Activated B cell treated with CpG ODN at 0.5 μM for 24 hours (primary cell): ENCODE measurements at places on chromosomes 6 and 20.

GRCh38 chr6:1079525-1079924 is 232.4 kb upstream of the FOXQ1 start:
- no peak for DNase-seq

- DNase-seq = no peak
These were observed 28.9 kb downstream of the STMND1 start for GRCh38 chr6:17130786-17131185.

GRCh38 chr20:13581451-13581850 is 57.3 kb downstream of the TASP1 start:
- DNase-seq = no peak

GRCh38 chr20:52031563-52032303 is 159.8 kb downstream of the ZFP64 start:
- no peak for DNase-seq

- no peak for DNase-seq
These were observed 5.8 kb upstream of the ZSCAN23 start for GRCh38 chr6:28449056-28449455.

- DNase-seq = no peak
These were observed 52.0 kb upstream of the KLHL31 start for GRCh38 chr6:53717566-53717965.

DNA sequence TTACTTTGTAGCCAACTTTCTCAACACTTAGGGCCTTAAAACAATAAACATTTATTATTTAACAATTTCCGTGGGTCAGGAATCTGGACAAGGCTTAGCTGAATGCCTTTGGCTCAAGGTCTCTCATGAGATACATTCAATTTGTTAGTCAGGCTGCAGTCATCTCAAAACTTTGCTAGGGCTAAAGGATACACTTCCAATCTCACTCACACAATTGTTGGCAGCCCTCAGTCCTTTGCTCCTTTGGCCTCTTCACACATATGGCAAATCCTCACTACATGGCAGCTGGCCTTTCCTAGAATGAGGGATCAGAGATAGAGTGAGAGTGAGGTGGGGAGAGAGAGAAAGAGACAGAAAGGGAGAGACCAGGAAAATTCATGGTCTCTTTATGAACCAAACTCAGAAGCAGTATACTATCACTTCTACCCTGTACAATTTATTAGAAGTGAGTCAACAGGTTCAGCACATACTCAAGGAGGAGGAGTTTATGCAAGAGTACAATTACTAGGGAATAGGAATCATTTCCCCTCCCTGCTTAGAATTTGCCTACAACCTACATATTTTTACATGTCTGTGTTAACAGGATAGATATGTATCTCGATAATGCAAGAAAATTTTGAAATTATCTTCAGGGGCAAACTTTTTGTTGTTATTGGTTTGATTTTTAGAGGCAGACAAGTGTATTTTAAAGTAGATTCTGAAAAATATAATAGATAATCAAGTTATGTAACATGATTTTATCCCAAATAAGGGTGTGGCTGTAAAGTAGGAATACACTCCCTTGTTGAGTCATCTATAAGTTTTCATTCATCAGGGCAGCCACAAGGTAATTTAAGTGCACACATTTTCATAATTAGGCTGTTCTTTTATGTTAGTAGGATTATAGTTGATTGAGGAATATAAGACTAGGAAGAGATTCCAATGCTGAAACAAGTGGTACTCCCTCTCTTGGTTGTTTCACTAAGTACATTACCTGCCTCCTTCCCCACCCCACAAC is 85.9 kb upstream of the HMGCLL1 start:
- DNase-seq = no peak

GRCh38 chr6:110645685-110646418 is 169.4 kb downstream of the CDK19 start:
- DNase-seq = no peak

- no peak for DNase-seq
These were observed 3.0 kb downstream of the GSTA2 start for GRCh38 chr6:52760105-52760765.

DNA sequence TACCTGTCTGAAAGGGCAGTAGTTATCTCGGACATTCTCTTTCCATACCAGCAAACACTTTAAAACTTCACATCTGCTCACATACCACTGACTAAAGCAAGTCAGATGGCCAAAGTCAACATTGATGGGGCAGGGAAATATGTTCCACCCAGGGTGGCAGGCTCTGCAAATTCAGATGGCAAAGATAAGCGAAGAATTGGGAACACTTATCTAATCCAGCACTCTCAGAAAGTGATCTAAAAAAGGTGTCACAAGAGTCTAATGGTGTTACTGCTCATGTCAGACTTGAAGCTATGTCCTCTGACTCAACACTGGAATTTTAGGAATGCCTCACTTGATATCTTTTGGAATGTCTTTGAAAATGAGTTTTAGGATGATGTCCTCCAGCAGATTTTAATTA is 1086.2 kb downstream of the KIF16B start:
- DNase-seq = no peak

DNA sequence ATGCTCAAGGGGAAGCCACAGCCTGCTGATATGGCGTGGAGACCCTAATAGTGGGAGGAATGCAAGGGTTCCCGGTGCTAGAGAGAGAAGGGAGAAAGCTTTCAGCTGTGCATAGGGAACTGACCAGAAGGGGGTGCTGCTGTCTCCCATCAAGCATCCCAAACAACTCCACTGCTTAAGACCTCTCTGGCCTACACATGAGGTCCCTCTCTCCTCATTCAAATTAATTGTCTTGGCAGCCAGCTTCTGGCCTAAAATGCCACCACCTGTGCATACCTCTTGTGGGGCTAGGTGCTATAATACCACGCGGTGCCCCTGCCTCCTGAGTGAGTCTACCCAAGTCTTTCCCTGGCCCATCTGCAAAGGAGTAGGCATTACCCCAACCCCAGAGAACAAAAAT is 14.5 kb downstream of the ADISSP start:
- DNase-seq = no peak

DNA sequence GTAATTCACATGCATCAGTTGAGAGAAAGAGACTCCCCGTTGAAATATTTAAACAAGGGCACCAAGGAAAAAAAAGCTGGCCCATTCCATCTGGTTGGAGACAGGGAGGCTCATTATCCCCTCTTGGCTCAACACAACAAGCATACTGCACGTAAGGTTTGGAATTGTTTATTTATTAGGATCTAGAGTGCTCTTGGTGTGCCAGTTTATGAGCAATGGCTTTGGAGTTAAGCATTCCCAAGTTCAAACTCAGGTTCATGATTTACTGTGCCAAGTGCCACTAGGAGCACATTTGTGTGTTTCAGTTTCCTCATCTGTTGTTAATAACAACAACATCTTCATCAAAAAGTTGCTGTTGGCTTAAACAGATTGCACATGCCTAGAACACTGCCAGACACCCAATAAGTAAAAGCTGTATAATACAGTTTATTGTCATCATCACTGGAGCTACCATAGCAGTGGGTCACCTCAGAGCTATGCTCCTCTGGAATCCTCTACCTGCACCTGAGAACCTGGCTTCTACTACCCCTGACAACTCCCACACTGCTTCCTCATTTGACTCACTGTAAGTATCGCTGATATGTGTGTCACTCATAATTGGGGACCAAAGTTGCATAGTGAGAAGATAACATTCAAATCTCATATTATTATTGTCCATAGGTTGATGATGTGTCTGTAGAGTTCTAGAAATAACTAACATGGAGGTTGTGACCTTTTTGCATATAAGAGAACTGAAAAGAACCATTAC is 5.4 kb downstream of the SLC17A3 start:
- no peak for DNase-seq

DNA sequence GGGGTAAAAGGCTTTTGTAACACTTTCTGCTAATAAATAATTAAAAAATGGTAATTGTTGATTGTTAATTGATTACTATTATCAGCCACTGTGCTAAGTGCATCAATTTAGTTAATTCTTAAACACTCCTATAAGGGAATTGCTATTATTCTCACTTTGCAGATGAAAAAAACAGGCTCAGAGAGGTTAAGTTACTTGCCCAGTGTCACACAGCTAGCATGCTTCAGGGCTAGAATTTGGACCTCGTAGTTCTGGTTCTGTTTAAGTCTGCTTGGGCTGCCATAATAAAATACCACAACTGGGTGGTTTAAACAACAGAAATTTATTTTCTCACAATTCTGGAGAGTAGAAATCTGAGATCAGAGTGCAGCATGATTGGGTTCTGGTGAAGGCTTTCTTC is 164.8 kb upstream of the TBX18 start:
- DNase-seq = no peak

GRCh38 chr20:51026269-51026668 is 3.4 kb upstream of the KCNG1 start:
- no peak for DNase-seq

- no peak for DNase-seq
These were observed 501.1 kb downstream of the PTPRT start for GRCh38 chr20:42688576-42688975.
